SK-N-DZ (cell line): ENCODE measurements at places on chromosomes 3 and 15.

DNA sequence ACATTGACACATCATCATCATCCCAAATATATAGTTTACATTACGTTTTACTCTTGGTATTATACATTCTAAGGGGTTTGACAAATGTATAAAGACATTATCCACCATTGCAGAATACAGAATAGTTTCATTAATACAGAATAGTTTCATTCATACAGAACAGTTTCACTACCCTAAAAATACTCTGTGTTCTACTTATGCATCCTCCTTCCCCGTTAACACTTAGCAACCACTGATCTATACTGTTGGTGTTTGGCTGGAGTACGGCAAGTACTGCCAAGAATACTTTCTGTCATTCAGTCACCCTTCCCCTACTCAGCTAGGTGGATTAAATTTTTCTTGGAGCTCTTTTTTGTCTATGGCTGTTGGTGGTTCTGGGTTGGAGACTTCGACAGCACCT, 33.4 kb downstream of the LEKR1 start:
- DNase-seq, result no peak

- DNase-seq, result no peak
Observed at GRCh38 chr3:46693038-46693891, at the start of gene ALS2CL. Gene ALS2CL, minus strand, starts transcription at chr3:46693679. Its CDS starts 4,239 bp downstream, at chr3:46689440.

DNA sequence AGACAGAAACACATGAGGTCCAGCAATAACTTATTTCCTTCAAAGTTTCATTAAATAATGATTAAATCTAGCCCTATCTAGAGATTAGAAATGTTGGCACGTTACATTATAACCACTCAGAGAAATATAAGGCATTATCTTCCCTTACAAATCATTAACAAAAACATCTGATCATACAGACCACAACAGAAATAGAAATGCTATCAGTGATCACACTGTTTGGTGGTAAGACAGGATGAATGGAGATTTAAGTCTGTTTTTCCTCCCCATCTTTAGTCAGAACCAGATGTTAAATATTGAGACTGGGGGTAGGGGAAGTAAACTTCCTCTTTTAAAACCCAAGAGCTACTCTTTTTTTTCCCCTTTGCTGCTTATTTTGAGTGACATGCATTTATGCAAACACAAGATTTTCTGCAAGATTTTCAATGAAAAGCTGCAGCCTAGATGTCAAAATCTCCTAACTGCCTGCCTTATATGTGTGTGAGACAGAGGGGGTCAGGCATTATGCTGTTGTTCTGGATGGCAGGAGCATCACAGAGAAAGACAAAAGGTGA, 70.4 kb downstream of the CBLB start:
- DNase-seq, result no peak

DNA sequence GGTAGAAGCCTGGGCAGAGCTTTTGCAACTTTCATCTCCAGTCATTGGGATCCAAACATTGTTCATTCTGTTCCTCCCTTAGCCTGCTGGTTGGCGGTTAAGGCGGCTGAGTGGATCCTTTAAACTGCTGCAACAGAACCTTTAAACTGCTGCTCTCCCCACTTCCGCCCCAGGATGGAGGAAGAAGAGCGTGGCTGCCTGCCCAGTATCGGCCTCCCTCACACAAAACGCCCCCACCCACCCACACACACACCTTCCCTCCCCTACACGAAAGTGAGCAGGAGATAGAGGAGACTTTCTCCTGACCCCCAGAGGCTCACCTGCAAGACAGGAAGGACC, 460 bp upstream of the ZMAT3 start:
- peak; percentile 33 for DNase-seq

GRCh38 chr3:106025151-106025722, 156.4 kb upstream of the CBLB start:
- DNase-seq, result no peak
